Esophagus squamous epithelium (tissue), 5 donors: ENCODE measurements at places on chromosomes 2 and 18.

DNA sequence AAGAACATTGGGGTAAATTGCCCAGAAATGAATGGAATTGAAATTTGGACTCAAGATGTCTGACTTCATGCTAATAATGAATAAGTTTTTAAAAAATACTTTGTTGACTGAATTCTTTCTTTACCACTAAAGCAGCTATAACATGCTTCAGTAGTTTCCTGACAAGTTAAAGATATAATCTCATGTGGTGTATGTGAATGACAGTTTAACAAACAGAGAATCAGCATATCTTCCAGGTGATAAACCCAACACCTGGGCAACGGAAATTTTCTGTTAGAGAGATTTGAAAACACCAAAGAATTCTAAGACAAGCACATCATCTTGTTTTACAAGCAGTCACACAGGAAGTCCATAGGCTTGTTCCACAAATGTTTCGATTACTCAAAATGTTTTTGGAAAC lies 372.6 kb upstream of the VRK2 start:
- DNase-seq = no peak

DNA sequence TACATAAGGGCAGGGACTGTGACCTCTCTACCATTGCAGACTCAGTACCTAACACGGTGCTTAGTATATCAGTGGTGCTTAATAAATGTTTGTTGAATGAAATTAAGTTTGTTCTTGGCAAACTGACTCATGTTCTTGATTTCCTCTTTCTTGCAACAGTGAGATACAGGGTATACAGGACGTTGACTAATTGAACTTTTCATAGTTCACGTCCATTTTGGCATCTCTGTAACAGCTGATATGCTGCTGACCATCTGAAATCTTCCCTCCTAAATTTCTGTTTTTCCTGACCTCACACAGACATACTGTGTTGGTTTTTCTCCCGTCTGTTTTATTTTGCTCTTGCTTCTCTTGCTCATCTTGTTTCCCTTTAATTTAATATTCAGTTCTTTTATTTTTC lies 44.2 kb downstream of the LHCGR start:
- no peak for DNase-seq

GRCh38 chr2:240033330-240033678 lies 3.1 kb upstream of the OR6B2 start:
- no peak for DNase-seq

GRCh38 chr2:173192071-173192470 lies 116.4 kb downstream of the MAP3K20 start:
- no peak for DNase-seq

GRCh38 chr18:61322265-61322873 lies 10.9 kb upstream of the CDH20 start:
- DNase-seq = no peak

- no peak for DNase-seq
These were observed 13.1 kb downstream of the DSG2 start for GRCh38 chr18:31511098-31511497.

GRCh38 chr2:239765911-239766310 lies 259.2 kb downstream of the NDUFA10 start:
- no peak for DNase-seq

- no peak for DNase-seq
These were observed 52.6 kb downstream of the CHN1 start for GRCh38 chr2:174952607-174953006.

GRCh38 chr18:22223965-22224322 lies 54.6 kb downstream of the GATA6 start:
- DNase-seq = no peak

DNA sequence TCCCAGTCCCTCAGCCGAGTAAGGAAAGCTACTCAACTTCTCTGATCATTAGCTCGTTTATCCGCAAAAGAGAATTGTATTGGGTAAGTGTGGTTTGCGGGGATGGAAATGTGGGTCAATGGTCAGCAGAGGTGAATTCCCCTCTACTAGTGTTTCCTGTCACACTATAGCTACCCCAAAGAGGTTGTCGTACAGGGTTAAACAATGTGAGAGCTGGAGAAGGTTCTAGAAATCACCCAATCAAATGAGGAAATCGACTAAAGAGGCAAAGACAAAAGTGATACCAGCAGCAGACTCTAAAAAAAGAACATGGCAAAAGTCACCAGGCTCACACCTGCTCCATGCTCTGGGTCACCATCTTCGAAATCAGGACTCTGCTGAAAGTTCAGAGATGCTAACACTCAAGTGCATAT lies 144.7 kb upstream of the ITGA4 start:
- DNase-seq = no peak

DNA sequence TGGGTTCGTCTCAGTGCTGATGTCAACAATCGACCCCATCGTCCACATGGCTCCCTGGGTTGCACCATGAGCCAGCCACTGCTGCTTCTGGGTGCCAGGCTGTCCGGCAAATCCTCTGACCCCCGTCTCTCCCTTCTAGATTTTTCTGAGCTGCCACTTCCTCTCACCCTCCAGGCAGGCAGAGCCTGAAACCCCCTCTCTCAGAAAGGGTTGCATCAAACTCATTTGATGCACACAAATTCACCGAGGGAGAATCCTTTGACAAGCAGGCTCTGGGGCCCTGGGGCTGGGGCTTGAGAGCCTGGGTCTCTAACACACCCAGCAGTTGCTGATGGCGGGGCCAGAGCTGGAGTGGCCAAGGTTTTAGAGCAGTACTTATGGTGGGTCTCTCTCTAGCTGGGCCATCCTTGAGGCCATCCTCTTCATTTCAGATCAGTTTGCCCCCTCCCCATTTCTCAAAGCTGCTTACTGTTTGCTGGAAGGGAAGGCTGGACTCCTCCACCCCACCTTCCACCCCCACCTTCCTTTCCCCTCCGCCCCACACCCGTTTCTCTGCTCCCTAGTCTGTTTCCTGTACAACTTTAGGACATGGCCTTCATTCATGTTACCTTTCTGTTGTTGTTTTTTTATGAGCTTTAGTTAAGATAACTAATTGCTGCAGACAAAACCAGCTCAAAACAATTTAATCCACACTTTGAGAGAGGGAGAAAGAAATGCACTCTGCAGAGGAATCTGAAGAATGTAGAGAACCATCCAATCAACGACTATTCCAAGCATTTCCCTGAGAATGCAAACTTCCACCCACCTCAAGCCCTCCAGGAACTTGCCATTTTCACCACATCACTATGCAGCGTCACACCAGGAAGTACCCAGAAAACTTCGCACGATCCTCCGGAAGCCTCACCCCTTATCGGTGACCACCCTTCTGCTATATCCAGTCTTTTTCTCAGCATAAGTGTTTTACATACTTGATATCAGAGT lies 69.5 kb downstream of the ARL4C start:
- DNase-seq = no peak

GRCh38 chr2:6978991-6979390 lies 61.8 kb downstream of the RNF144A start:
- no peak for DNase-seq

DNA sequence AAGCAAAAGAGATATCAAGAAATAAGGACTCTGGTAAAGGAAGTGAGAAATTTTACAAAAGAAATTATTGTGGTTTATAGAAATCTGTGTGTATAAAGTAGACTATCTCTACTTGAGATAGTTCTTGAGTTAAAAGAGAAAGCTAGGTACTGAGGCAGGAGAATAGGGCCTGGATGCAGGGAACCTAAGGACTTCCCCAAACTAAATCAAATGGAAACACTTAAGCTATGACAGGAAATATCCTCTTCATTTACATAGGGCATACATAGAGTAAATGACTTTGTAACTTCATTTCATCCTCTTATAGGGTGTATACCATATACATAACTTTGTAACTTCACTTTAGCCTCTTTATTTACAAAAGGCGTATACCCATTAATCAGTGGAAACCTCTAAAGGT lies 219.2 kb upstream of the RGPD4 start:
- DNase-seq = no peak

DNA sequence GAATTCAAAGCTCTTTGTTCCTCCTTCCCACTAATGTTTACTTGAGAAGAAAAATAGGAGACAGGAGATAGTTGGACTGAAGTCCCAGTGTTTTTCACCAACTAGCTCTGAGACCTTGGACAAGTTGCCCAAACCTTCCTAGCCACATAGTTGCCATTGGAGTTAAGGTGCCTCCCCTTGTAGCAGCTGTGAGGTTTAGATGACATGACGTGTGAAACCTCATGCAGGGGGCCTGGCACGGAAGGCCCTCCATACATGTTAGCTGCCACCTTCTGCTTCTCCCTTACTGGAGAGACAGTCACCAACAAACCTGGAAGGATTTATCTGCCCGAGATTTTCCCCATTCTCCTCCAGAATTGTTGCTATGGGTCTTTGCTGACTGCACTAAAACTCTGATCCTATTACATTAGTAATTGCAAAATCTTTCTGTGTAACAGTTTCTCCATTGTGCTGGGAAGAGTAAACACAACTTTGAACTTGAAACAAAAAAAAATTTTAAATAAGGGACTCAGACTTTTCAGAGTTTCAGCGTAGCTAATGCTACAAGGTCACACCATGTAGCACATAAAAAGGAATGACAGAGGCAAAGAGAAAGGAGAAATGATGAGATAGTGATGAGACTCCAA lies 23.8 kb upstream of the CABYR start:
- no peak for DNase-seq

DNA sequence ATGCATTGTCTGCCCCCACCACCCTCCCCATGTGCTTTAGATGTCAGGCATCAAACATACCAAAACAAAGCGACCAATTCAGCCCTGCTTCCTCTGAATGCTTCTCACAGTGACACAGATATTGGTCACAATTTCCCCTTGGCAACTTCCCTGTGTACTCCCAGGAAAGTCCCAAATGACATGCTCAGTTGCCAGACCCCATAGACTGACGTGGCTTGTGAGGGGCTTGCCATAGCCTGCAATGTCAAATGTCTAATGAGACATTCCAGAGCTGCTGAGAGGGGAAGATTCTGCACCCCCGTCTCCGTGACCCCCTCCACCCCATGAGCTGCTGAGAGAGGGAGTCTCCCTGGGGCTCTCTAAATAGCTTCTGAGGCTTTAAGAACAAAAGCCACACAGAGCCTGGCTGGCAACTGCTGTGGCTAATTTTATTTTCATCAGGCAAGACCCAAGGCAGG lies 47.3 kb downstream of the RFTN2 start:
- DNase-seq = no peak

DNA sequence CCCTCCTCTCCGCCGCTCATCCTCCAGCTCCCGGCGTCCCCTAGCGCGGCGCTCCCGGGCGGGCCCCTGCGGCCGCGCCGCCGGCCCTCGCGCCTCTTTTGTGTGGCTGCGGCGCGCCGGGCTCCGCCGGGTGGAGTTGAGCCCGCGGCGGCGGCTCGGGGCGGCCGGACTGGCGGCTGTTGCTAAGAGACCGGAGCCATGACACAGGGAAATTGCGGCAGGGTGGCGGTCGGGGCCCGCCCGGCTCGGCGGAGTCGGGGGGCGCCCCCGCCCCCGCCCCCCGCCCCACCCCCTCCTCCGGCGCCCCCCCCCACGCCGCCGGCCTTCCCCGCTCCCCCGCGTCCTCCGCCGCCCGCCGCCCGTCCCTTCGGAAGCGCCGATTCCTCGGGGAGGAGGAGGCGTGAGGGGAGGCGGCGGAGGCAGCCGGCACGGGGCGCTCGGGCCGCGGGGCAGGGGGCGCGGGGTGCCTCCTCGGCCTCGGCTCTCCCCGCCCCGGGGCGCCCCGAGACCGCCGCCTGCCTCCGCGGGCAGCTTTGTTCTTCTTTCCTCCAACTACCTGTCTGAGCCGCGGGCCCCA lies at the start of gene TMEM200C:
TSS of gene TMEM200C (minus strand) at position 224 of the 577 bp plus-strand sequence. CDS start 3,459 bp downstream, outside the sequence.
- DNase-seq = no peak

GRCh38 chr2:164599954-164600589 lies 21.2 kb downstream of the GRB14 start:
- DNase-seq = no peak

- no peak for DNase-seq
These were observed 26.3 kb upstream of the AGAP1 start for GRCh38 chr2:235467588-235467987.

- no peak for DNase-seq
These were observed 139.9 kb upstream of the LTBP1 start for GRCh38 chr2:32806857-32807256.

DNA sequence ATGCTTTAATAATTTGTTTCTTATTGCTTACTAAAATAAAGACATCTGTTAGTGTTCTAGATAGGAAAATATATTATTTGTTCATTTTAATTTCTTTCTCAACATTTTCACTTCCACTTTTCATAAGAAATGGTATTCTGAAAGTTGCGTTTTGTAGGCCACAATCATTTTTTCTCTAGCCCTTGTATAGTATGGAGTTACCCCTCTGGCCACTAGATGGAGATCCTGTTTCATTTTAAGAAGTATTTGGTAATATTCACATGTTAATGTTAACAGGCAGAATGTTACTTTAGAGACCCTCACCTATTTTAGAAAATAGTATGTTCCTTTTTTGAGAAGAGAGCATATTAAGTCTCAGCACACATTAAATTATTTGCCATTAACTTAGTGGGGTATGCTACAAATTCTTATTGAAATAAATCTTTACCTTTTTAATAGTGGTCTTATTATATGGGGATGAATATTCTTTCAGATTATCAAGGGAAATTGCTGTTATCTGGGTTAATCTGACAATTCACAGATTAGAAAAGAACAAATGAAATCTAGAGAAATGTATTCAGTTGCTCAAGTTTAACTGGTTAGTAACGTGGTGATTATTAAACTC lies 73.9 kb upstream of the TTC27 start:
- no peak for DNase-seq

GRCh38 chr2:76998152-76998551 lies 524.0 kb downstream of the LRRTM4 start:
- no peak for DNase-seq

GRCh38 chr2:141029428-141030078 lies 1101.3 kb downstream of the LRP1B start:
- DNase-seq = no peak

GRCh38 chr2:234682492-234683228 lies 185.8 kb upstream of the ARL4C start:
- no peak for DNase-seq

DNA sequence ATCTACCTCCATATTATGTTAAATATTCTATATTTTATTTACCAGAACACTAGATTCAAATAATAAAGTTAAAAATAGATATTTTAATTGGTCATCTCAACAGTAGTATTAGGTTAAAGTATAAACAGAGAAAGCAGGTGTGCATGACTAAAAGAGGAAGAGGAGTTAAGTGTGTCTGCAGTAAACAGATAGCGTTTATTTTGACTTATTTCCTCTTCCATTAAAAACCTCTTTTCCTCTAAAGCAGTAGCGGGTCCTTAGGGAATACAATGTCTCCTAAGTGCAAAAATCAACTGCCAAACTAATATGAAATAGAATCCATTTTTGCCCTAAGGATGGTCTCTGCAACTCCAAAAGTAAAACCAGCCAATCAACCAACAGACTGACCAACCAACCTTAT lies 27.7 kb downstream of the EIF2AK3 start:
- DNase-seq = no peak
